Right kidney (tissue), 9 donors: ENCODE measurements at places on chromosomes 6 and 20.

GRCh38 chr20:56934888-56935287 lies 305.8 kb downstream of the TFAP2C start:
- DNase-seq = no peak

- DNase-seq = no peak
Measured at GRCh38 chr6:403659-404655, 12.4 kb downstream of the IRF4 start.

GRCh38 chr6:89954721-89955148 lies 60.5 kb downstream of the GJA10 start:
- DNase-seq = no peak

GRCh38 chr6:24931296-24931695 lies 4.5 kb downstream of the RIPOR2 start:
- no peak for DNase-seq

- DNase-seq = no peak
Measured at GRCh38 chr20:62913043-62913630, 13.2 kb downstream of the DIDO1 start.
